GM23248 (cell line): ENCODE measurements at places on chromosomes 1 and 21. TPM values are rescaled to one million over a fixed set of nuclear protein-coding genes. Genes with fewer than 3 reads are reported as not detected.

GRCh38 chr1:167750641-167751040, 28.9 kb downstream of the MPZL1 start:
- no peak for DNase-seq

DNA sequence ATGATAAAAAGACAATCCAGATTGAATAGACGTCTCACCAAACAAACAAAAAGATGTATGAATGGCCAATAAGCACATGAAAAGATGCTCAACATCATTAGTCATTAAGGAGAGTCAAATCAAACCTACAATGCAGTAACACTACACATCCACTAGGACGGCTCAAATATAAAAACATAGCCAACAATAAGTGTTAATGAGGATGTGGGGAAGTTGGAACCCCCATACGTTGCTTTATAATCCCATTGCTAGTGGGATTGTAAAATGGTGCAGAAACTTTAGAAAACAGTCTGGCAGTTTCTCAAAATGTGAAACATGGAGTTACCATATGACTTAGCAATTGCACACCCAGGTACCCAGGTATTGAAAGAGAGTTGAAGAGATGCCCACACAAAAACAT, 14.7 kb upstream of the IL24 start:
- no peak for DNase-seq

Gene SLC25A24
- 41.5 and 47.7 TPM in 2 replicates for total RNA-seq

DNA sequence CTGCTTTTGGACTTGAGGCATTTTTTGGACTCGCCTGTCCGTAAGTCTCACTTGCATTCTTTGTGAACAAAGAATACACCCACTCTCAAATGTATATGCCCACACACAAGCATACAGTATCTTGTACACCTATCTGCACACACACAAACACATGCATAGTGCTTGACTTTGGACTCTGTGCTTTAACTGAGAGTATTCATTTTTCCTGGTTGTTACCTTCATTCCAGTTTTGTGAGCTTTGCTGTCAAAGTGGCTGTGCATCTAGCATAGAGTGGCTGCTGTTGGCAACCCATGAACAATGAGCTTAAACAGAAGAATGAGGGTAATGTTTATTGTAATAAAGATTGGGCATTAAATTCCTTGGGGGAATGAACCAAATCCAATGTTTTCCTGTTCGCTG, 199.0 kb downstream of the PDE4B start:
- no peak for DNase-seq

Gene SLC1A7
- total RNA-seq, result 0.13 TPM in 1 of 2 replicates, not detected in the other

Gene SPRR2G
- total RNA-seq, result not detected in 2 replicates

Gene PIGK
- total RNA-seq, result 55.3 and 60.0 TPM in 2 replicates

GRCh38 chr1:95509989-95510388, 276.0 kb downstream of the RWDD3 start:
- no peak for DNase-seq

Gene ACTL8
- 0.11 TPM in 1 of 2 replicates, not detected in the other for total RNA-seq

Gene CELF3
- not detected in 2 replicates for total RNA-seq

DNA sequence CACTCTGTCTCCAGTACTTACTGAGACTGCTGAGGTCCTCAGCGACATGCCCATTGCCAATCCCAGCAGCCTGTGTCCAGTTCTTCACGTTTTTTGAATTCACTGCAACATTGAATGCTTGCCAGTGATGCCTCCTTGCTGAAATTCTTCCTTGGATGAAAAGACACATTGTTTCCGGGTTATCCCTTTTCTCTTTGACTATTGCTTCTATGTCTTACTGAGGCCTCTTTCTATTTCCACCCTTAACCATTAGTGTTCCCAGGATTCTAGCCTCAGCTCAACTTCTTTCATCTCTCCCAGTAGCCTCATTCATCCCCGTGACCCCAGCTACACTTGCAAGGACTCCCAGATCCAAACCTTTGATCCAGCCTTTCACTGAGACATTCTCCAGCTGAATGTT, 46.5 kb upstream of the KIF26B start:
- no peak for DNase-seq

Gene TAF13
- 166 and 197 TPM in 2 replicates for total RNA-seq

DNA sequence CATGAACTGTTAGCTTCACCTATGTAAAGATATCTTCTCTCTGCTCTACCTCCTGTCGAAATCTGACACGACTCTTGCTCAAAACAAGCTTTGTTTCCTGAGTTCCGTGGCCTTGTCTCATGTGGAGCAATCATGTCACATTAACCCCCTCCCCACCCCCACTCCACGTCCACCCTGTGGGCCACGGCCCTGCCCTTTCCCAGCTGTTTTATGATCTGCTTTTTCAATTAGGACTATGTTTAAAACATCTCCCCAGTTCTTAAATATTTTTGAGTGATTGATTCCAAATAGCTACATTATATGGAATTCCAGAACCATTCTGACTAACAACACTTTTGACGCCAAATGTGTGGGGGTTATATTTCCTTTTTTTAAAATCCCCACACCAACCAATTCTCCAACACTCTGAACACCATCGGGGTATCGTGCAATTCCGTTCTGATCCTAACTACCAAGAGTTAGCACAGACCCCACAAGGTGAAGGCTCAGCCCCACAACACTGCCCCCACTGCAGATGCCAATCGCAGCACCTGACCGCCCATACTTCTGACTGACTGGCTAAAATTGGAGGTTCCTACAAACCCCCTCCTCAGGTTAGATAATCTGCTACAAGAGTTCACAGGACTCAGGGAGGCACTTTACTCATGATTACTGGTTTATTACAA, 12.7 kb upstream of the S100A8 start:
- no peak for DNase-seq

GRCh38 chr21:39025198-39025597, 158.1 kb downstream of the PSMG1 start:
- no peak for DNase-seq

Gene TNFRSF9
- total RNA-seq, result 0.13 TPM in 1 of 2 replicates, not detected in the other

GRCh38 chr1:188249811-188250210, 1421.1 kb downstream of the PLA2G4A start:
- no peak for DNase-seq

GRCh38 chr1:151134396-151134795, 12.0 kb downstream of the SEMA6C start:
- no peak for DNase-seq

GRCh38 chr1:201894343-201895119, 5.8 kb downstream of the SHISA4 start:
- DNase-seq, result no peak

DNA sequence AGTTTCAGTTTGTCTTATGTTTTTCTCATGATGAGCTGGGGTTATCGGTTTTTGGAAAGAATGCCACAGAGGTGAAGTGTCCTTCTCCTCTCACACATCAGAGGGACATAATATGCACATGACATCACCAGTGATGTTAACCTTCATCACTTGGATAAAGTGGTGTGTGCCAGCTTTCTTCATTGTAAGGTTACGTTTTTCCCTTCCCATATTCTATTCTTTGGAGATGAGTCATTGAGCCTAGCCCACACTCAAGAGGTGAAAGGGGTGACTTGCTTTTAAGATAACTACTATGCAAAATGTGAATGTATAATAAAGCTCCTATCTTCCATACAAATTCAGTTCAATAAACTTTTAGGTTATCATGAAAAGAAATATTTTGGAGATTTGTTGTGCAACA, 36.7 kb upstream of the MAGI3 start:
- DNase-seq, result peak; percentile 5

DNA sequence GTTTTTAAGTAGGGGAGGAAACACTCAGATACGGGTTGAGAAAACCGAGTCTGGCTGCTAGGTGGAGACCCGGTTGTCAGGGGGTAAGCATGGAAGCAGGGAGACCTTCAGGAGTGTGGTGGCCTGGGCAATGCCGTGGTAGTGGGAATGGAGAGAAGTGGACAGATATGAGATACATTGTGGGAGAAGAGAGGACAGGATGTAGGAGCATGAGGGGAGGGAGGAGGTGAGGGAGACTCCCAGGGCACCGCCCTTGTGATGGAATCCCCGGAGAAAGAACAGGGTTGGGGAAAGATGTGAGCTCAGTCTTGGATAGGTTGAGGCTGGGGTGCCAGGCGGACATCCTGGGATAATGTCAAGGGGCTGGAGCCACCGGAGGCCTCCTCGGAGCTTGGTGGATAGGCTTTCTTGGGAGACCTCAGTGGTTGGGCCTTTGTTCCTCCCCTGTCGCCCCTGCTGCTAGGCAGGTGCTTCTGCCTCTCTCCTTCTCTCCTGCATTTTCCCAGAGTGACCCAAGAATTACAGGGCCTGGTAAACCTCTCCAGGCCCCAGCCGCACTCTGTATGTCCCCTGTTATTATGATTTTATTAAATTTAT, 21.3 kb downstream of the ZNF362 start:
- no peak for DNase-seq

DNA sequence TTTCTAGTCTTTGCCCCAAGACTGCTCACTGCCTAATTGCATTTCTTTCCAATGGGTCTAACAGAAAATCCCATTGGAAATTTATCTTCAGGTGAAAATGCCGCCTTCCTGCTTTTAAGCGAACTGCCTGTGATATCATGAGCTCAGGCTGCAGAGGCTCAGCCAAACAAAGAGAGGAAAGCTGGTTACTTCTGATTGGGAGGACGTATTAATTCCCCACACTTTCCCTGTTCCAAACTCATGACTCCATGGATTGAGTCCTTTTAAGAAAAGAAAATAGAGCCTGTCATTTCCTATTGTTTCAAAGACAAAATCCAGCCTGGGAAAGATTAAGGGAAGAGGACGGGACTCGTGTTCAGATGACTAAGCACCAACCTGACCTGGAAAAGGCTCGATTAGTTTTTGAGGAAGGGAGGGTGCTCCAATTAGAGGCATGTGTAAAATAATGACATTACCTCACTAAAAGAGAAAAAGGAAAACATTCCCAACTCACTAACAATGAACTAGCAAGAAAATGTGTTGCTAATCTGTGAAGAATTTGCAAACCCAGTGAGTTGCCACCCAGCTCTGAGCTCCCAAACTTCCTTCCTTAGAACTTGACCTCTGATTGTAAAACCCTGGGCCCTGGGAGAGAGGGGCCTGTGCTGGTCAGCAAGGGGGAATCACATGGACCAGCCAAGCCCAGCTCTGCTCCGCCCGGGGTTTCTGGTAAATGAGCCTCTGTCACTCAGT, 61.2 kb downstream of the TCP10L start:
- DNase-seq, result peak; percentile 90

Gene LCE2B
- total RNA-seq, result not detected in 2 replicates

- peak; percentile 84 for DNase-seq
Observed at GRCh38 chr1:145690587-145691558, 16.3 kb downstream of the PDZK1 start.

GRCh38 chr1:114510274-114511031, 550 bp downstream of the TRIM33 start:
- peak; percentile 69 for DNase-seq

DNA sequence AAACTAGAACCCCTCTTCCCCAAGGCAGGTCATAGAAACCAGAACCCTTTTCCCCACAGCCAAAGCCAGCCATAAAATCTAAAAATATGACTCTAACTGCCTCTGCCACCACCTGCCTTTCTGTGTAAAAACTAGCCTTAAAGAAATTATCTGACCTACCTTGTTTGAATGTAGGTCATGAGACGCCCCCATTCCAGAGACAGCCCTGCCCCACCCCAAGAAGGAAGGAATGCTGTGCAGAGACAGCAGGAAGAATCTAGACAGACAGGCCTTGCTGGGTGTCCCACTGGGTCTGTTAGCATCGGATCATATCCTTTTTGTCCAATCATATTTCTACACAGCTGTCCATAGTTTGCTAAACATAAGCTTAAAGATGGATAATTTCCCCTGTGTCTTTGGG, 128.4 kb upstream of the RAB4A start:
- DNase-seq, result no peak

Gene AKR7A3
- total RNA-seq, result 0.11 and 0.51 TPM in 2 replicates

DNA sequence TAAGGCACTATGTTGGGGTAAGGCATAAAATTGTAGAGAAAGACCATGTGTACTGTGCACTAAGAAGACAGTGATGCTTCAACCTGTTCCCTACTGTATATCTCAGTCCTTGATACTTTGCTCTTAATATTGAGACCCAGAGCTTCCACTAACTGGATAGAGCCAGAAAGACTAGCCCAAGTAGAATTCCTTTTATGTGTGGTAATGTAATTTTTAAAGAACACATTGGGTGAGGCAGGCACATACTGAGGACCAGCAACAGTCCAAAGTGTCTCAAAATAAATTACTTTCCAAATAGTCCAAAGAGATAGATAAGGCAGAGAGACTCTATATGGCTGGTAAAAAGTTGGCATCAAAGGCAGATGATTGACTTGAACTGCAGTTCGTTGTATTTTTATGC, 31.4 kb upstream of the MROH9 start:
- no peak for DNase-seq

Gene TSSK3
- total RNA-seq, result 0.22 TPM in 1 of 2 replicates, not detected in the other

DNA sequence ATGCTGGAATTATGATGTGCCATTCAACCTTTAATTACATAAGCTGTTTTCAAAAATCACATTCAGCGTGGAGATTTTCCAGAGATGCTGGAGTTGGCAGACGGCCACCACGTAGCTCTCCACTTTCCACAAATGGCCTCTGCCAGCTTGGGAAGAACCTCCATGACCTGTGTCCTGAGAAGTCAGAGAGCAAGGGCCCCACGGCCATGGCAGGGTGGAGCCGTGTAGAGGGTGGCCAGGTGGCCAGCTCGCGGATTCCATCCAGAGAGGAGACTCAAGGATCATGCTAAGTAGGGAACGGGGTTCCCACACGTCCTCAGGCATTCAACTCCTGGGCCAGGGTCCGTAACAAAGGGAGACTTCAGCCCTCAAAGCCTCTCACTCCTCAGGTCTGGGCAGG, 1.3 kb upstream of the GALE start:
- DNase-seq, result no peak

DNA sequence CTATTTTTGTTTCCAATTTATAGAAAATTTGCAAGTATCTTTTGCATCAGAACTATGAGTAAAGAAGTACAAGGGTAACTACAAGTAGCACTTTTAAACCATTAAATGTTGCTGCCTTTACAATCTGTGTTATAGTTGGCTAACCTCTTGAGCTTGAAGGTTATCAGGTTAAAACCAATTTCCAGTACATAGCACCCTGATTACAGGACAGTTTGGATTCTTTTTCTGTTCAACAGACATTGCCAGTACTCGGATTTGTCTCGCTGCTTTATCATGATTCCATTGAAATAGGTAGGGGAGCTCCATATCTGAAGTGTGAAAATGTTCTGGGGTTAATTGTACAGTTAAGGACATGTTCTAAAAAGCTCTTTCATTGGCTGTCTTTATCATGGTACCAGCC, 40.0 kb downstream of the MIA3 start:
- no peak for DNase-seq

GRCh38 chr1:31523769-31524168, 52.5 kb upstream of the TINAGL1 start:
- DNase-seq, result peak; percentile 70

Gene CELA2A
- total RNA-seq, result not detected in 2 replicates

DNA sequence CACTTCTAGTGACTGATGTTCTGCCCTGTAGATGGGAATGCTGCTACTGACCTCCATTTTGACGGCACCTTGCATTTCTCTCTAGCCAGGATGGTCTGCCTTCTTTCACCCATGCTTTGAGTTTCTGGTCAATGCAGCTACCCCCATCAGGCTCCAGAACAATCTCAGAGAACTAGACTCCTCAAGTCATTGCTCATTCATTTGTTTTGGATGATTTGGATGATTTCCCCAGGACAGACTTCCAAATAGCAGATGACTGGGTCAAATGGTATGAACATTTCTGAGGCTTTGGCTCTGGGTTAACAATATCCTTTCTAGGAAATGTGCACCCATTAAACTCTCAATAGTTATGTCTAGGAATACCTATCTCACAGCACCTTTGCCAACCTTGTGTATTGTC, 63.9 kb downstream of the CSMD2 start:
- DNase-seq, result peak; percentile 88

Gene S100A9
- total RNA-seq, result not detected in 2 replicates
